Activated CD4-positive, alpha-beta T cell treated with anti-CD3 and anti-CD28 coated beads, Interleukin-2, amount 10 ng/mL, durations not matched to agents 24 days and 14 days (primary cell): ENCODE measurements at places on chromosomes 6 and 20.
A peak's percentile ranks its signal among the peaks of the same experiment; 100 is the strongest.

- no peak for DNase-seq
These were observed 51.2 kb downstream of the CRYBG1 start for GRCh38 chr6:106411643-106412200.

GRCh38 chr6:92534109-92534508 is 885.2 kb downstream of the EPHA7 start:
- no peak for DNase-seq

DNA sequence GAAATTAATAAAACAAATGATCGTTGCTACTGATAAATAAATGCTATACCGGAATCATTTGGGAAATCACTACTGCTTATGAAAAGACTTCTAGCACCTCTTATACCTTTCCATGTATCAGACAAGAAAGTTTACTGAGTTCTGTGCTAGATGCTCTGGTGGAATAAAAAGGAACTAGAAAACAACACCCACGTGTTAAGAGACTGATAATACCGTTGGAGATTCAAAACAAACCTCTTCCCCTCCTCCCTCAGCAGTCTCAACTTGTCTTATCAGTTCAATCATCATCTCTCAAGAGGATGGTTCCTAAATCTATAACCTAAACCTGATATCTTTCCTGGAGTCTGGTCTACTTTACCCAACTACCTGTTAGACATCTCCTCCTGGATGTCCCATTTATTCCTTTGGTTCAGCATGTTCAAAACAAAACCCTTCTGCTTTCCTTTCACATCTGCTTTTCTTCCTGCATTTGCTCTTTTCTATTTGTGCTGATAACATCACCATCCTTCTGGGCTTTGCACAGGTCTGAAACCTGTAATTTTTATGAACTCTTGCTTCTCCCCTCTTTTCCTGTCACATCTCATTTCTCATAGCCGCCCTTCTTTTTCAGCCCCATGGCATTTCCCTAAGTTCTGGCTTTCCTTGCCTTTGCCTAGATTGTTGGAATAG is 122.2 kb downstream of the COL19A1 start:
- DNase-seq = no peak

- no peak for DNase-seq
These were observed 80.1 kb upstream of the PTPRK start for GRCh38 chr6:128600397-128600951.

DNA sequence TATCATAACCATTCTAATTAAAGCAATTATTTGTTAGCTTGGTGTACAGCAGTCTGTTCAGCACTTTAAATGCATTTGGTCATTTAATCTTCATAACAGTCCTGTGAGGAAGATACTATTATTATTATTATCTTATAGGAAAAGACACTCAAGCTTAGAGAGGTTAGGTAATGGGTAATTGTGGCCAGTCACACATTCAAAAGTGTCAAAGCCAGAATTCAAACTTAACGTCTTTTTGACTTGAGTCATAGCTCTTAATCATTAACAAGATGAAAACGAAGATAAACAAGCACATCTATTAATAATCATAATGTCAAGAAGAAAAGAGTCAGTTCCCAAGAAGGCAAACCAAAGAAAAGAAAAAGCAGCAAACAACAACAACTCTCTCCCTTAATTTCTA is 251.0 kb downstream of the SYNE1 start:
- DNase-seq = no peak

DNA sequence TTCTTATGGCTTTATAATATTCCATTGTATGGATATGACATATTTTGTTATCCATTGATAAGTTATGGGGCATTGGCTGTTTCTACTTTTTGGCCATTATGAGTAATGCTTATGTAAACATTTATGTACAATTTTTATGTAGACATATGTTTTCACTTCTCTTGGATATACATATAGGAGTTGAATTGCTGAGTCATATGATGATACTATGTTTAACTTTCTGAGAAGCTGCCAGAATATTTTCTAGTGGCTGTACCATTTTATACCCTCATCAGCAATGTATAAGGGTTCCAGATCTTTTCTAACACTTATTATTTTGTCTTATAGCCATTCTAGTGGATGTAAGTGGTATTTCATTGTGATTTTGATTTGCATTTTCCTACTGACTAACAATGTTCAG is 23.1 kb downstream of the OTOR start:
- DNase-seq = no peak

GRCh38 chr6:55916188-55916587 is 40.8 kb upstream of the BMP5 start:
- DNase-seq = no peak

GRCh38 chr6:168377484-168377855 is 57.9 kb upstream of the DACT2 start:
- no peak for DNase-seq

GRCh38 chr6:16762268-16762549 is 949 bp upstream of the ATXN1 start:
- DNase-seq = no peak

DNA sequence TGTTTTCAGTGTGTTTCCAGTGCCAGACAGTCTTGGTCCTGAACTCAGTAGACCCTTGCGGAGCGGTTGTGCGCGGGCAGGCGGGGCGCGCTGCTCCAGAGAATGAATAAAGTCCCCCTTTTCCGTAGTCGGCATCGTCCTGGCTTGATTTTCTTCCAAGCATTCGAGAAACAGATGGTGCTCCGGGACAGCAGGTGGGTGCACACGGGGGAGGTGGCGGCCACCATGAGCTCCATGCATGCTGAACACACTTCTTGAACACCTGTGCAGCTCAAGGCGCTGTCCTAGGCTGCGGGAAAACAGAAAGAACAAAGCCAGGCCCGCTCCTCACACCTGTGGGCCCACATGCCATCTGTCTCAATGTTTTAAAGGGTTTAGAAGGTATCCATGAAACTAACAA is 125.2 kb downstream of the TAF4 start:
- no peak for DNase-seq

GRCh38 chr6:141199074-141199473 is 933.7 kb upstream of the GJE1 start:
- DNase-seq = no peak

DNA sequence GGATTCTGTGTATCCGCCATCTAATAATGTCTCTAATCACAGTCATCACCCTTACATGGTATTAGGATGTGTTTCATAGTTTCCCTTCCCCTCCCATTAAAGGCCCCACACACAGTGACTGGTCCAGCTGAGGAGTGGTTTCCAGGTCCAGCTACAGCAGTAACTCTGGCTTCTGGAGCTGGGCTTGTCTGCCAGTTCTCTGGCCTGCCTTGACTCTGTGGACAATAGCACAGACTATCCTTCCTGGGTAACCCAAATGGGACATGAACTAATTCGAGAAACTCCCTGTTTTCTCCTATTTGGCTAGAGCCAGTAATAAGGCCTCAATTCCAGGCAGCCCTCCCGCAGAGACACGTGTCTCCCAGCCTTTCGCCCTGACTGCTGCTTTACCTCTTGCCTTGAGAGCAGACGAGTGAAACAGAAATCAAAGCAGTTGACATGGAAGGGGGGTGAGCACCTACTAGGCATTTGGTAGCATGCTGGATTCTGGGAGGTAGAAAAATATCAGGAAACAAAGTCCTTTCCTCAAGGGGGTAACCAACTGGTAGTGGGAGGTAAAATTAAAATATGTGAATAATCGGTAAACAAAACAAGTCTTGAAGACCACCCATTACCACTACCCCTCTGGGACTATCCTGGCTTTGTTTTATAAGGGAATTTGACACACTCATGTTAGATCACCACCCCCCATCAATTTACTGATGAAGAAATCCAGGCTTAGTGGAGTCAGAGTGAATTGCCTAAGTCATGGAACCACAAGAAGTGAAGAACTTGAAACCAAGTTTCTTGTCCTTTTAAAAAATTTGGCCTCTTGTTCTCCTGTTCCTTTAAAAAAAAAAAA is 1.2 kb downstream of the TRAF3IP2 start:
- no peak for DNase-seq

- DNase-seq = no peak
These were observed 52.6 kb upstream of the CEP162 start for GRCh38 chr6:84280030-84280429.

DNA sequence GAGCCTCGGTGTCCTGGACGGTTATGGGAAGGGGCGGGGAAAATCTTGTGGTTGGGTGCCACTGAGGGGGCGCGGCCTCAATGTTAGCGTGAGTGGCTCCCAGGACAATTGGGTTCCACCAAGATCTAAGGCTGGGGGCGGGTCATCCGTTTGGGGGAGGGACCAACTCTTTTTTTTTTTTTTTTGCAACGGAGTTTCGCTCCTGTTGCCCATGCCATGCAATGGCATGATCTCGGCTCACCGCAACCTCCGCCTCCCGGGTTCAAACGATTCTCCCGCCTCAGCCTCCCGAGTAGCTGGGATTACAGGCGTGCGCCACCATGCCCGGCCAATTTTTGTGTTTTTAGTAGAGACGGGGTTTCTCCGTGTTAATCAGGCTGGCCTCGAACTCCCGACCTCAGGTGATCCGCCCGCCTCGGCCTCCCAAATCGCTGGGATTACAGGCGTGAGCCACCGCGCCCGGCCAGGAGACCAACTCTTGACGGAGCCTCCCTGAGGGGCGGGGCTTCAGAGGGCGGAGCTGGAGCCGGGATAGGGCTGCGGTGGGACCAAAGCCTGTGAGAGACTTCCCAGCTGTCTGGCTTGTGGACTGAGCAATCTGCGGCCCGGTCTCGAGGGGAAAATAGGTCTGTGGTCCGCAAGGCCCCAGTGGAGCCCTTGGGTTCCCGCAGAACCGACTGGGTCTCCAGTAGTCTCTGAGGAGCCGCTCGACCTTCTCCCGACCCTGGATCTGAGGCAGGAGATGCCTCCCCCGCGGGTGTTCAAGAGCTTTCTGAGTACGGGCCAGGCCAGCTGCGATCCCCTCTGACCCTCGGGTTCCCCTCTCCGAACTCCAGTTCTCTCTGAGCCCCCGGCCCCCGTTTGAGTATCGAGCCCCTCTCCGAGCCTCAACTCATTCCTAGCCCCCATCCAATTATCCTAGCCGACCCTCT is 1.1 kb downstream of the SPAG4 start:
- peak; percentile 99 for DNase-seq

GRCh38 chr20:11549172-11550103 is 368.3 kb upstream of the BTBD3 start:
- no peak for DNase-seq

DNA sequence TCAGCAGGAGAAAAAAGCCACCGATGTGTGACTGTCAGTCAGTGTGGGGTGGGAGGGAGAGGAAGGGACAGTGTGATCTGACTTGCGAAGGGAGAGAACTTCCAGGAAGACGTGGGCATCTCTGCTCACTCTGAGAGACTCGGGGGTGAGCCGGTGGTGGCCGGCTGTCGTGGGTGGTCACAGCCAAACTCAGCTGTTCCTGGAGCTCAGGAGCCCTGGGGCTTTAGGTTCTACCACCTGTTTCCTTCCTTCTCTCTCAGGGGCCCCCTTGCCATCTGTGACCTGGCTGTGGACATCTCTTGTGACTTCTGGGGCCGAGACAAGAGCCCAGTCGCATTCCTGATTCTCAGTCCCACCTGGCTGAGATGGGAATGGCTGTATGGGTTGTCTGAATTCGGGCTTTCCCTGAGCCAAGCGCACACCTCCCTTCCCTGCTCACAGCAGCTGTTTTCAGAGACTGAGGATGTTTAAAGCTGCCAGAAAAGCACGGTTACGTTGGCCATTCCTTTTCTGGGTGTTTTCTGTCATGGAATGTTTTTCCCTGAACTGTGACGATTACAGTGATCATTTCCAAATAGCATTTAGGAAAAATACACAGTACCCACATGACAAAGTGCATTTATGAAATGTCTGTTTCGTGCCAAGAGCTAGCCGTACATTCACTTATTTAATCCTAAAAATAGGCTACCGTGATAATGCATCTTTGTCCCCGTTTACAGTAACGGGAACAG is 36.5 kb downstream of the SYNJ2 start:
- no peak for DNase-seq

DNA sequence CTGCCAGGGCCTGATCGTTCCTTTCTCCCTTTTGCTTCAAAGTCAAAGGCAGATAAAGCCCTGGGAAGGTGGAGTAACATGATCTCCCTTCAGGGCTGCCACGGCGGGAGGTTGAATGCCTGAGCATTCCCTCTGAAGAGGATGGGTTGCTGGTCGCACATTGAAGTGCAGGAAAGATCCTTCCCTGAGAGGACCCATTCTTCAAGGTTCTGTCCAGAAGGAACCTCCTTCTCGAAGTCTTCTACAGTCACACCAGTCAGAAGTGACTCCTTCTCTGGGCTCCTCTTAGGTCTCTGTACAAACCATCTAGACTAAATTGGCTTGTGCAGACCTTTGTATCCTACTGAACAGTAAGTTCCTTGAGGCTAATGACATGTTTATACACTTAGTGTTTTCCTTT is 192.6 kb upstream of the VGLL2 start:
- DNase-seq = no peak

DNA sequence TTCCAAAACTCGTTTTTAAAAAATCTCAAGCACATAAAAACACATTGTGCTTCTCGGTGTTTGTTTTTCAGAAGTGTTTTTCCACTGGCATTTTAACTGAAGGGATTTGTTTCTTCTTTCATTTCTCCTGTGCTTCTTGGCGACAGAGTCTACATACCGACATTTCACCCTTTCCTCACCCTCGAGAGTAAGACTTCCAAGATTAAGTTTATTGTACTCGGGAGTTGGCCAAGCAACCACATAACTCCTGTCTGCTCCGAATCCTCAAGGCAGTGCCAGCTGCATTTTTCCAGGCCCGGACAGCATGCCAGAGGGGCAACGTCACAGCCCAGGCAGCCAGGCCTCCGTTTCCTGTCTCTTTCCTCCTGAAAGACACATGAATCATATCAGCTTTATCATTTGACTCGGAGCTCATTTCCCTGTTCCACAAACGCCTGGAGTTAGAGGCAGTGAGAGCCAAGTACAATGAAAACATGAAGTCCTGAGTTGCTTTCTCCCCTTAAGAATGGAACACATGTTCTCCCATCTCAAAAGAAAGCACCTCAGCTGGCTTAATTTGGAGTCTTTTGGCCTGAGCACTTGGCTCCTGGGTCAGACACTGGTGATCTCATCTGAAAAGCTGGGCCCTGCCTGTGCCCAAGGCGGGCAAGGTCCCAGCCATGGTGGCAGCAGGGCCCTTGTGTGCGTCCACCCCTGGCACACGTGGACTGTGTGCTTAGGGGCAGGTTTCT is 23.2 kb upstream of the FAM50B start:
- no peak for DNase-seq
